Memory B cell (primary cell): ENCODE measurements at places on chromosomes 4 and X.
A peak's percentile ranks its signal among the peaks of the same experiment; 100 is the strongest.

GRCh38 chr4:108881986-108882385 lies 119.1 kb upstream of the ETNPPL start:
- no peak for DNase-seq

DNA sequence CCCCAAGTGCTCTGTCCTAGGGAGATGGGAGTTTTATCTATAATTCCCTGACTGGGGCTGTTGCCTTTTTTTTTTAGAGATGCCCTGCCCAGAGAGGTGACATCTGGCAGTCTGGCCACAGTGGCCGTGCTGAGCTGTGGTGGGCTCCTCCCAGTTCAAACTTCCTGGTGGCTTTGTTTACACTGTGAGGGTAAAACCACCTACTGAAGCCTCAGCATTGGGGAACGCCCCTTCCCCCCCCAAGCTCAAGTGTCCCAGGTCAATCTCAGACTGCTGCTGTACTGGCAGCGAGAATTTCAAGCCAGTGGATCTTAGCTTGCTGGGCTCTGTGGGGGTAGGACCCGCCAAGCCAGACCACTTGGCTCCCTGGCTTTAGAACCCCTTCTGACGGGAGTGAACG lies 38.3 kb upstream of the CBLL2 start:
- no peak for DNase-seq

- no peak for DNase-seq
Observed at GRCh38 chr4:15755321-15756155, 22.6 kb upstream of the CD38 start.

- no peak for DNase-seq
Observed at GRCh38 chr4:40552536-40552935, 77.1 kb downstream of the RBM47 start.

GRCh38 chrX:77085372-77085771 lies 361.8 kb upstream of the FGF16 start:
- DNase-seq = no peak

GRCh38 chr4:95548738-95549245 lies at the start of gene UNC5C:
Gene UNC5C, minus strand, starts transcription at chr4:95548973.
- no peak for DNase-seq

DNA sequence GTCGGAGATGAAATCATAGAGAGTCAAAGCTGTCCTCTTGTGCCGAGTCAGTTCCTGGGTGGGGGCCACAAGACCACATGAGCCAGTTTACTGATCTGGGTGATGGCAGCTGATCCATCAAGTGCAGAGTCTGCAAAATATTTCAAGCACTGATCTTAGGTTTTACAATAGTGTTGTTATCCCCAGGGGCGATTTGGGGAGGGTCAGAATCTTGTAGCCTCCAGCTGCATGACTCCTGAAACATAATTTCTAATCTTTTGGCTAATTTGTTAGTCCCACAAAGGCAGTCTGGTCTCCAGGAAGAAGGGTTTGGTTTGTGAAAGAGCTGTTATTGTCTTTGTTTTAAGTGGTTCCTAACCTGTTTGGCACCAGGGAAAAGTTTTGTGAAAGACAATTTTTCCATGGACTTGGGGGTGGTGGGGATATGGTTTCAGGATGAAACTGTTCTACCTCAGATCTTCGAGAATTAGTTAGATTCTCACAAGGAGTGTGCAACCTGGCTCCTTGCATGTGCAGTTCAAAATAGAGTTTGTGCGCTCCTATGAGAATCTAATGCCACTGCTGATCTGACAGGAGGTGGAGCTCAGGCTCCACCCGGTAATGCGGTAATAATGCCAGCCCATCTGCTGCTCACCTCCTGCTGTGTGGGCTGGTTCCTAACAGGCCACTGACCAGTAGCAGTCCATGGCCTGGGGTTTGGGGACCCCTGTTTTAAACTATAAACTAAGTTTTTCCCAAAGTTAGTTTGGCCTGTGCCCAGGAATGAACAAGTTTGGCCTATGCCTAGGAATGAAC lies 29.2 kb downstream of the METAP1 start:
- DNase-seq = no peak

DNA sequence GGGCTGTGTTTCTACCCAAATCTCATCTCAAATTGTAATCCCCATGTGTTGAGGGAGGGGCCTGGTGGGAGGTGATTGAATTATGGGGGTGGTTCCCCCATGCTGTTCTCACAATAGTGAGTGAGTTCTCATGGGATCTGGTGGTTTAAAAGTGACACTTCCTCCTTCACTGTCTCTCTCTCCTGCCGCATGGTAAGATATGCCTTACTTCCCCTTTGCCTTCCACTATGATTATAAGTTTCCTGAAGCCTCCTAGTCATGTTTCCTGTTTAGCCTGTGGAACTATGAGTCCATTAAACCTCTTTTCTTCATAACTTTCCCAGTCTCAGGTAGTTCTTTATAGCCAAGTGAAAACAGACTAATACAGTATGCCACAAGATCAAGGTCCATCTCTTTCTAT lies 70.0 kb upstream of the MSX1 start:
- DNase-seq = no peak

DNA sequence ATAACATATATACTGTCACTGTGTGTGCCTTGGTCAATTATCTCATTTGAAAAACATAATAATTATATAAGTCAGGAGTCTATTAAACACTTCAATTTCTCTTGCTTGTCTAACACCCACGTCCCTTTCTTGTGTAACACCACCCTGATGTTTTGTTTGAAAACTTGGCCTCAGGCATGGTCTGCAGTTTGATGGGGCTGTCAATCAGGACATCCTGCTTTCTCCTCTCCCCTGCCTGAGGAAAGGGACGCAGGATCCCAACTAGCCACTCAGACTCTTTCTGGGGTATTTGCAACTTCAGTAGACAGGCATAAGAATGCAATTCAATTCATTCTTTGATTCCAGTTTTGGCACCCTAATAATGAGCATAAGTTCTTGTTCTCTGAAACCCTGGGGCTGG lies 48.8 kb downstream of the DKK2 start:
- DNase-seq = no peak

DNA sequence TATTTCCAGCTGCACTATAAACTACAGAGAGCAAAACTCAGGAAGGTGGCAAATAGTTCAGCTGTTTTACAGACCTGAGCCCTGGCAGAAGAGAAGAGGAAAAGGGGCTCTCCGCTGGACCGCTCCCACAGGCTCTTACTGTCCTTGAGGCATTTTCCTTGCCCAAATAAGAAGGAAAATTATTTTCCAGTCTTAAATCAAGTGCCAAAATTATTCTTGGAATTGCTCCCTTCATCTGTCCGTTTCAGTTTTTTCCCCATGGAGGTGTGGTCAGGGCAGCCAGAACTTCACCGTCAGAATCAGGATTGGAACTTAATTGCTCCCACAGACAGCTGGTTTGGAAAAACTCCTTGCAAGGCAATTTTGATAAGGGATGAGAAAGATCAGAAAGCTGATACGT lies 35.2 kb upstream of the SPINK2 start:
- DNase-seq = no peak

GRCh38 chr4:184282251-184282713 lies 64.6 kb upstream of the ENPP6 start:
- DNase-seq = peak; percentile 34

- DNase-seq = no peak
Observed at GRCh38 chrX:149898554-149898953, 17.6 kb downstream of the MAGEA8 start.

- DNase-seq = no peak
Observed at GRCh38 chr4:132839070-132839469, 310.0 kb upstream of the PCDH10 start.

GRCh38 chrX:2828344-2828958 lies at the start of gene GYG2:
Gene GYG2, plus strand, starts transcription at chrX:2828930. Its CDS starts 1,259 bp downstream, at chrX:2830189.
- DNase-seq = no peak

DNA sequence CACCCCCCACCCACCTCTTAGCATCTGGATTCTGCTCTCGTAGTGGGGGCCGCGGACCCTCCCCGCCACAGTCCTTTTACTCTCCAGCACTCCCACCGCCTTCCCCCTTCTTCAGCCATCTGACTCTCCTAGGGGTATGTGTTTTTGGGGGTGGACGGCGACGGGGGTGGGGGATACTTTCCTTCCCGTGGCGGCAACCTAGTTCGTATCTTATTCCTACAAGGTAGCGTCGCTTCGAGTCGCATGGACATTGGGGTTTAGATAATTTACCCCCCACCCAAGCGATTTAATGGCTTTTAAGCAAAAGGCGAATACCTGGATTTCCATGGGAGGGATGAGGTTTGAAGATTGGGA lies 1.3 kb upstream of the BCORL1 start:
- DNase-seq = no peak

GRCh38 chr4:1031956-1032795 lies 20.8 kb downstream of the FGFRL1 start:
- no peak for DNase-seq
